ENCODE measurements at places on chromosomes 11 and 22. TPM values are rescaled to one million over a fixed set of nuclear protein-coding genes. Genes with fewer than 3 reads are reported as not detected.

GRCh38 chr11:99535819-99536218, 515.1 kb downstream of the CNTN5 start:
- DNase-seq, result no peak

DNA sequence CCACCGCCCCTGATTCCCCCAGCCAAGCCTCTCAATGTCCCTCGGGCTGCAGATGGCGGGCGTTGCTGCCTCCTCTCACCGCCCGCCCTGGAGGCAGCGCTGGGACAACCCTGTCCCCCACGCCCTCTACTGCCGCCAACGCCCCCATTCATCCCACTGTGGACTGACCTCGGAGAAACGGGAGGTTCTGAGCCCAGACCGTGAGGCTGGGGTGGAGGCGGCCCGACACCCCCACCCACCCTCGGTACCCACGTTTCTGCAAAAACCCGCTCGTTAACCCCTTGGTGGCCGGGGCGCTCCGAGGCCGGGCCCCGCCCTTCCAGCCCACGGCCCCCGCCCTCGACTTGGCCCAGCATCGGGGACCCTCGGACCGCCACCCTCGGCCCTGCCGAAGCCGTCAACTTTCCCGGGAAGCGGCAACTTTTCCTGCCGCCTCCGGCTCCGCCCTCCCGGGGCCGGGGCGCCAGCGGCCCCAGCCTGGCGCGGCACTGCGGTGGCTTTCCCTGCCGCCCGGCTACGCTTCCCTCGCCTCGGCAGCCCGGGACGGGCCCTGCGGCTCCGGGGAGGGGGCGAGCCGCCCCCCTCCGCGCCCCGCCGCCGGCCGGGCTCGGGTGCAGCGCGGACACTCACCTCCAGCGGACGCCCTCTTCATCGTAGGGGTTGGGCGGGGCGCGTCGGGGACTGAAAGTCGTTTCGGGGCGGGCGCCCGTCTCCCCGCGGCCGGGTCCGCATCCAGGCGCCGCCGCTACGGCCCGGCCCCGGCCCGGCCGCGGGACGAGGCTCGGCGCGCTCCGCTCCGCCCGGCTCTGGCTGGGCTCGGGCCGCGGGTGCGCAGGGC, 458 bp downstream of the RTN4R start:
- DNase-seq, result no peak

Gene MUC5B
- not detected for total RNA-seq

Gene PGA5
- total RNA-seq, result not detected

DNA sequence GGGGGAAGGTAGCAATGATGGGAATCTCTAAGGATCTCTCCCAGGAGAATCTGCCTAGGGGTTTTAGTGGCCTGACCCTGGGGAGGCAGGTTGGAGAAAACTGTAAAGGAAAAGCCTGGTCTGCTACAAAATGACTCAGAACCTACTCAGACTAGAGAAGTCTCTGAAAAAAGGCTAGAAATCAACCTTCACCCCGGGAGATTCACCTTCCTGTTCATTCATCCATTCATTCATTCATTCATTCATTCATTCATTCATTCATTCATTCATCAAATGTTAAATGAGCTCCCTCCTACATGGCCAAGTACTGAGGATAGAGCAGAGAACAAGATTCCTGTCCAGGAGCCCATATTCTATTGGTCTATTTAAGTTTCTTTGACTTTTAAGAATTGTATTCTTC, 8.9 kb upstream of the ANKK1 start:
- DNase-seq, result no peak

- no peak for DNase-seq
Measured at GRCh38 chr11:27290261-27291050, 72.6 kb downstream of the CCDC34 start.

DNA sequence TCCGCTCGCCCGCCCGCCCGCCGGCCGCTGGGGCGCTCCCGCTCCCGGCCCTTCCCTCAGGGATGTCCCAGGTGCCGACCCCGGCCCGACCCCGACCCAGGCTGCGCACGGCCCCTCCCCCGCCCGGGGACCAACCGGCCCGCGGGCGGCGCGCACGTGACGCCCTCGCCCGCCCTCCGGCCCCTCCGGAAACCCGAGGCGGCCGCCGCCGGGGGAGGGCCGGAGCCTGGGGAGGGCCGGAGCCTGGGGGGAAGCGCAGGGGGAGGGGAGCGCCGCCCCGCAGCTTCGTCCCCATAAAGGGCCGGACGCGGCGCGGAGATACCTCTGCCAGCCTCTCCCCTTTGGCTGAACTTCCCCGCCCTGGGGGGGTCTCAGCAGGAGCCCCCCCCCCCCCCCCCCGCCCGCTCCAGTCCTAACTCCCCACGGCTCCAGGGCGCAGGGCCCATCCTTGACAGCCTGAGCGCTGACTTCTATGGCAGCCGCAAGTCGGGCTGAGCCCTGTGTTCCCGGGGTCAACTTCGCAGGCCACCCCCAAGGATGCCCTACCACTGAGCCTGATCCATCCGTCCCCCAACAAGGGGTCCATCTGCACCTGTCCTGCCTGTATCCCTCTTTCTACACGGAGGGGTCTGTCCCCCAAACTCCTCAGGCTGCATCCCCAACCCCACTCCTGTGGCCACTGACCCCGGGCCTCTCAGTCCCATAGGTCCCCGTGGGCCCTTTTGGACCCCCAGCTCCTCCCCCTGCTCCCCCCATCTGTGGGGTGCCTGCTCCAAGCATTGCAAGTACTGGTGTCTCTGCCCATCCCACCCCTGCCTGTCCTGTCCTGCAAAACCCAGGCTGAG, at the start of gene MAPK12:
Gene MAPK12, minus strand, starts transcription at position 69 of the 845 bp plus-strand sequence. CDS start 174 bp downstream, outside the sequence.
- DNase-seq, result no peak

Gene FOSL1
- total RNA-seq, result 223 TPM

Gene TPBGL
- total RNA-seq, result 0.48 TPM

DNA sequence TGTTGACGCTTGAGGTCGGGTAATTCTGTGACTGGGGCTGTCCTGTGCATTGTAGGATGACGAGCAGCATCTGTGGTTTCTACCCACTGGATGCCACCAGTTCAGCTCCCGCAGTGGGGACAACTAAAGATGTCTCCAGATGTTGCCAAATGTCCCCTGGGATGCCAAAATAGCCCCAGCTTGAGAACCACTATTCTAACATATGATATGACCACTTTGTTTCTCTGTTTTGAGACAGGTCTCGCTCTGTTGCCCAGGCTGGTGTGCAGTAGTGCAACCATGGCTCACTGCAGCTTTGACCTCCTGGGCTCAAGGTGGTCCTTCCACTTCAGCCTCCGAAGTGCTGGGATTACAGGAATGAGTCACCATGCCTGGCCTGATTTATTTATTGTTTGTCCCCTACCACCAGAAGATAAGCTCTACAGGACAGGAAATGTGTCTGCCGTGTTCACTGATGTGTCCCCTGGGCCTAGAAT, 4.4 kb upstream of the MEN1 start:
- DNase-seq, result no peak

- DNase-seq, result no peak
Measured at GRCh38 chr22:49203859-49204598, 623.6 kb downstream of the BRD1 start.

DNA sequence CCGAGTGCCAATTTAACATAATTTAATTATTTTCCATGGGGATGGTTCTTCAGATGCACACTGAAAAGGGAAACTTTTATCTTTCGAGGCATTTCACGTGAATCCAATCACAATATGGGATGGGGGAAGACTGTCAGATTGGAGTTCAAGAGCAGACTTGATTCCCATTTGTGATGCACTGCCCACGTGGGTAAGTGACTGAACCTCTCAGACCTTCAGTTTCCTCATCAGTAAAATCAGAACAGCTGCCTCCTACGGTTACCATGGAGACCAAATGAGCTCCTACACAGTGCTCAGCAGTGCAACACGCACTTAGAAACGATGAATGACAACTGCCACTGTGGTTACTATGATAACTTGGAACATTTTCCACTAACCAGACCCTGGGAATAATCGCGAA, 21.7 kb downstream of the KIAA0930 start:
- no peak for DNase-seq

DNA sequence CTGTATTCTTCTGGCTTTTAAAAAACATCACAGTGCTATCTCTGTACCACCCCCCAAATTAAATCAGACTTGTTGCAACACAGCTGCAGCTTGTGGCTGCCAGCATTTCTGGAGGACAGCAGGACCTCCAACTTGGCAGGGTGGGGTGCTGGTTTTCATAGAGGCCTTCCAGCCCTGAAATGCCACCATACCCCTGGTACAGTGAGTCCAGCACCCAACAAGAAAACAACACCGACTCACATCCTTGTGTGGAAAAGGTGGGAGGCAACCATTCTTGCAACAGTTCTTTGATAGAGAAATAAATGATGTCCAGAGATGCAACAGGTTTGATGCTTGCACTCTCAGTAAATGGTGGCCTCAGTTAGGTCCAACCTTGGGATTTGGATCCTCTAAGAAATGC, 96.0 kb downstream of the ABTB2 start:
- no peak for DNase-seq

- no peak for DNase-seq
Measured at GRCh38 chr11:31022080-31022479, 347.5 kb downstream of the DCDC1 start.

- no peak for DNase-seq
Measured at GRCh38 chr11:79406376-79406775, 34.5 kb downstream of the TENM4 start.

- no peak for DNase-seq
Measured at GRCh38 chr11:120842195-120842594, 181.7 kb upstream of the TBCEL start.

Gene SHISAL1
- 0.94 TPM for total RNA-seq

- DNase-seq, result no peak
Measured at GRCh38 chr22:24153959-24154358, 27.3 kb upstream of the SUSD2 start.

DNA sequence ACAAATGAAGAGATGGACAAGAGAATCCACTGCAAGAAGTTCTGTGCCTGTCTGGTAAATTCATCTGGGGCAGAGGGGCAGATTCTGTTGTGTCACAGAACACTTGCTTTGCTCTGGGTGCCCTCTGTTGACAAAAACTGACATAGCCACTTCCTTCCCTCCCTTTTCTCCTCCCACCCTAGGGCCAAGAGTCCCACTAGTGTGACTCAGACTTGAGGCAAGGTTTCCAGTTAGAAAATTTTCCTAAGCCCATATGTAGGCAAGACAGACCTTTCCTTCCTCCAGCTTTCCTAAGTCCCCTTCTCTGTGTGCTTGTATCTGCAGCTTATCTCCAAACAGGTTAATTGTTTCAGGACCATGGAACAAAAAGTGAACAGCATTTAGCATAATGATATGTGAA, 106.8 kb downstream of the RBFOX2 start:
- no peak for DNase-seq

DNA sequence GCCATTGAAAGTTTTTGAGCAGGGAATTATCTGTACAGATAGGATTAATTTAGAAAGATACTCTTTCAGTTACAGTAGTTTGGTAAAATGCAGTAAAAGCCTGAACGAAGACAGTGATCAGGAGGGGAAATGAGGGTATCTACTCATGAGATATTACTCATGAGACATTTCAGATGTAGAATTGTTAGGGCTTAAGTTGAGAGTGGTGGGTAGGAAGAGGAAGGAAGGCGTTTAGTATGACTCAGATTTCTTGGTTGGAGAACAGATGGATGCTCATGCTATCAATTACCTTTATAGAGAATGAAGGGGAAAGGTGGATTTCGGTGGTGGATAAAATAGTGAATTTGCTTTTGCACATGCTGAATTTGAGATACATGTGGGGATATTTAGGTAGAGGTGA, 15.8 kb downstream of the CCDC81 start:
- no peak for DNase-seq

Gene COA4
- total RNA-seq, result 78.1 TPM

DNA sequence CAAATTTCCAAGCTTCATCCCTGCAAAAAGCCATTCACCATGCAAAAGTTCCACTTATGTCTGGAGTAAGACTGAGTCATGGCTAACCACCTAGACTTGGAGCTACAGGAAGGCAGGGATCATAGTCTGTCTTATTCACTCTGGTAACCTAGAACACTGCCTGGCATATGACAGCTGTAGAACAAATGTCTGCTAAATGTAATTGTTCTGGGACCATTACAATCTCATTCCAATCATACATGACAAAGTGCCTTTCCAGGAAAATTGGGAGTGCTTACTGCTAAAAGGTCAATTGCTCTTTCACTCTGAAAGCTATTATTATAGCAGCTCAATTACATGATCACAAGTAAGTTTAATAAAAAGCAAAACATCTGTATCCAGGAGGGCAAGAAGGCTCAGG, 99.1 kb upstream of the CHRM4 start:
- DNase-seq, result no peak
